ENCODE measurements at places on chromosomes 16 and 17. TPM values are rescaled to one million over a fixed set of nuclear protein-coding genes. Genes with fewer than 3 reads are reported as not detected.

- DNase-seq = no peak
Measured at GRCh38 chr16:72876981-72877373, 171.0 kb downstream of the ZFHX3 start.

DNA sequence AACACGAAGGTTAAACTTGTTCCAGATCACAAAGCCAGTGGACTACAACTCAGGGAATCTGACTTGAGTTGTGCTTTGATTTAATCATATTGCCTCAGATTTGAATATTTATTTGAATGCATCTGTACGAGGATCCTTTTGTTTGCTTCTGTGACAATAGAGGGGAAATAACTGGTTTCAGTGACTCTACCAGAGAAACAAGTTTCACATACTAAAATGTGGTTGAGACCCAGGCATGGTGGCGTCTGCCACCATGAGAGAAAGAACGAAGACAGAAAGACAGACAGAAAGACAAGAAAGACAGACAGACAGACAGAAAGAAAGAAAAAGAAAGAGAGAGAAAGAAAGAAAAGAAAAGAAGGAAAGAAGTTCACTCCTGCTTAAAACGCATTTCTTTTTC is 24.0 kb downstream of the YWHAE start:
- DNase-seq = no peak

DNA sequence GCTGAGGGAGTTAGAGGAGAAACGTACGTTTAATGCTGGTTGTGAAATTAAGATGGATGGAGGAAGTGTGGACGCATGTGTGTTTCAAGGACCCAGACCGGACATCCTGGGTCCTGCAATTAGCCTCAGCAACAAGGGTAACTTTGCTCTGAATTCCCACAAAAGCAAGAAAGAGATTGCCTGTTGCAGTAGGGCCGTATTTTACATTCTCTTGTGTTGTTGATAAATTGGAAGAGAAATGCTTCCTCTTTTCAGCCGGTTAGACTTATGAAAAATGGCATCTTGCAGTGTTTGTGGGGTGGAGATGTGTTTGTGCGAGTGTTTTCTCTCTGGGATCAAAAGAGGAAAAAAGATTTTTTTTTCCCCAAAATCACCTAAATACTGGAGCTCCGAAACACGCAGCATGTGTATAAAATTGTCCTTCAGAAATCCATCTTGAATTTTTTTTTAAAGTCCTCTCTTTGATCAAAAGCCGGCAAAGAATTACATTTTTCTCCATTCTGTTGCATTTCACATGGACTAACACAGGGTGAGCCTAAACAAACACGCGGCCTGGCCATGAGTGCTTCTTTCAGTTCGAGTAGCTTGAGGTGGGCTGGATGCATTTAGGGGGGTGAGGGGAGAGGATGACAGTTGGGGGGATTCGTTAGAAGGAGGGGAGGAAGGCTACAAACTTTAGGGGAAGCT is 251.6 kb downstream of the C16orf95 start:
- DNase-seq = no peak

GRCh38 chr16:23185656-23186055 is 3.1 kb downstream of the SCNN1G start:
- DNase-seq = no peak

GRCh38 chr17:54172096-54172984 is 349.6 kb downstream of the KIF2B start:
- no peak for DNase-seq

GRCh38 chr16:22321340-22322001 is 24.3 kb downstream of the POLR3E start:
- peak; percentile 91 for DNase-seq

DNA sequence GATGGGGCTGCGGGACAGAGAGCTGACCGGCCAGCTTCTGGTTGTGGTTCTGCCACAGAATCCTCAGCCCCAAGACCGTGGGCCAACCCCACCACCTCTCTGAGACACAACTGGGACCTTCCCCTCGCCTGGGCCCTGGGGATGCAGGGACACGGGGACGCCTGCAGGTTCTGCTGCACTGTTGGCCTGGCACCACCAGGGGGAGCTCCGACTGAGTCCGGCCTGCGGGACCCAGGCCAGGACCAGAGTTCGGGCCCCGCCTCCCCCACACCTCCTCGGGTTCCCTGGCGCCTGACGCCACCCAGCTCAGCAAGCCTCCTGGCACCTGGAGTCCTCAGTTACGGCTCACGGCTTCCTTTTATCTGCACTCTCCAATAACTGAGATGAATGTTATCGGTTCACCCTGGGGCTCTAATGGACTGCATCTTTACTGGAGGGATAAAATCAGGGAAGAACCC is 27.3 kb downstream of the TBC1D16 start:
- peak; percentile 73 for DNase-seq

Gene ZNRF1
- 37.1 TPM for total RNA-seq

Data from lower leg skin (tissue), 4 donors.